NCI-H1092 (cell line): ENCODE measurements at places on chromosomes 2 and 18.

DNA sequence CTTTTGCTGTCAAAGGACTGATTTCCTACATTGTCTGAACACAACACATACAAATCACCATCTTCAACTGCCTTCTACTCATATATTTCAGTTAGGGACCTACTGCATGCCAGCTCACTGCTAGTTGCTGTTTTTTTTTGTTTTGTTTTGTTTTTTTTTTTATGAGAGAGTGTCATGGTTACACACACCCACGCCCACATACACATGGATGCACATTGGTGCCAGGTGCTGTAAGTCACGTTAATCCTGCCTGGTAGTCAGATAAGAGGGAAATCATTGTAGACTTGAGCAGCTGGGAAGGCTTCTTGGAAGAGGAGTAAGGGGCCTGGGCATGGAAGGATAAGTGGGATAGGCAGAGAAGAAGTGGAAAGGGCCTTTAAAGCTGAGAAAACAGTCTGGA lies 209.9 kb downstream of the TDRD15 start:
- no peak for DNase-seq

GRCh38 chr2:217800433-217801114 lies 202.2 kb downstream of the TNS1 start:
- no peak for DNase-seq

- DNase-seq = no peak
Observed at GRCh38 chr2:232328516-232329460, 49.8 kb upstream of the ALPP start.

DNA sequence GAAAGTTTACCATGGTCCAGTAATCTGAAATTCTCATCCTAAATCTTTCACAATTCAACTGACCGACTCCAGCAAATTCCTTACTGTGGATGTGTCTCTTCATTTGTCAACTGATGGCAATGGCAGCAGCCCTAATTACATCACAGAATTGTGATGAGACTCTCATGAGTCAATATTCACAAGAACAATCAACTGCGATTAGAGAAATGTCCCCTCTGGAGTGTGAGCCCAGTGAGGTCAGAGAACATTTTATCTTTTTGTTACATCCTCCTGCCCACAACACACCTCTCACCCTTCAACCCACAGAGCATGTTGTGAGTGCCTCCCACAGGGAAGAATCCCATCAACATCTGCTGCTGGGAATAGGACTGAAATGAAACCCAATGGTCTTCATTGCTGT lies 73.6 kb downstream of the CD226 start:
- DNase-seq = no peak
